ENCODE measurements at places on chromosomes 4 and X. TPM values are rescaled to one million over a fixed set of nuclear protein-coding genes. Genes with fewer than 3 reads are reported as not detected.
A peak's percentile ranks its signal among the peaks of the same experiment; 100 is the strongest.

- H3K27me3 ChIP-seq: no peaks in the 10 kb centered on the region
- H3K36me3 ChIP-seq: no peaks in the 10 kb centered on the region
- no peak for DNase-seq
- H3K4me3 ChIP-seq: no peak overlapping the region
- no peak overlapping the region for H3K27ac ChIP-seq
- H3K4me1 ChIP-seq: no peaks in the 10 kb centered on the region
These were observed 37.9 kb upstream of the PAPSS1 start for GRCh38 chr4:107757864-107758476.

- no peaks in the 10 kb centered on the region for H3K36me3 ChIP-seq
- H3K4me3 ChIP-seq: no peak overlapping the region
- H3K27me3 ChIP-seq: no peaks in the 10 kb centered on the region
- no peak for DNase-seq
These were observed 16.1 kb upstream of the HPF1 start for GRCh38 chr4:169773889-169774288.

GRCh38 chr4:150209140-150209829 lies 131.0 kb downstream of the DCLK2 start:
- H3K4me1 ChIP-seq: no peaks in the 10 kb centered on the region
- H3K4me3 ChIP-seq: no peak overlapping the region
- H3K36me3 ChIP-seq: no peaks in the 10 kb centered on the region
- DNase-seq: no peak
- H3K27ac ChIP-seq: no peak overlapping the region

The CABS1 gene
- total RNA-seq: not detected

DNA sequence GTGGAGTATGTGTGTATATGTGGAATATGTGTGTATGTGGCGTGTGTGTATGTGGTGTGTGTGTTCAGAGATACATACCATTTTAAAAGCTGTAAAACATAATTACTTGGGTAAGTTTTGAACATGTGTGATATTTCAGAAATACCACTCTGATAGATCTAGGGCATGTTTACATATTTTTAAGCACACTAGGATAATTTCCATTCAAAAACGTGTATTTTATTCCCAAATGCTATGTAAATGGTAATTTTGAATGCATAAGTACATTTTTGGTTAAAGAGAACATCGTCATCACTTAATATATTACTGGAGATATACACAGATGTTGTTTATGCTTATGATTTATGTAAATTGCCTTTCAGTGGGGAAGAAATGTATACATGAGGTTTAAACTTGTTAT lies 34.7 kb upstream of the SHISA3 start:
- no peak for DNase-seq
- no peaks in the 10 kb centered on the region for H3K27me3 ChIP-seq
- H3K36me3 ChIP-seq: no peaks in the 10 kb centered on the region
- H3K27ac ChIP-seq: no peak overlapping the region
- no peaks in the 10 kb centered on the region for H3K4me1 ChIP-seq
- no peak overlapping the region for H3K4me3 ChIP-seq

GRCh38 chr4:152316969-152317368 lies 218.9 kb downstream of the FBXW7 start:
- H3K27ac ChIP-seq: no peak overlapping the region
- H3K36me3 ChIP-seq: peaks cover 1% of the 10 kb centered on the region
- DNase-seq: no peak
- H3K4me3 ChIP-seq: no peak overlapping the region

The TMSB15C gene
- total RNA-seq: 4.7 TPM

DNA sequence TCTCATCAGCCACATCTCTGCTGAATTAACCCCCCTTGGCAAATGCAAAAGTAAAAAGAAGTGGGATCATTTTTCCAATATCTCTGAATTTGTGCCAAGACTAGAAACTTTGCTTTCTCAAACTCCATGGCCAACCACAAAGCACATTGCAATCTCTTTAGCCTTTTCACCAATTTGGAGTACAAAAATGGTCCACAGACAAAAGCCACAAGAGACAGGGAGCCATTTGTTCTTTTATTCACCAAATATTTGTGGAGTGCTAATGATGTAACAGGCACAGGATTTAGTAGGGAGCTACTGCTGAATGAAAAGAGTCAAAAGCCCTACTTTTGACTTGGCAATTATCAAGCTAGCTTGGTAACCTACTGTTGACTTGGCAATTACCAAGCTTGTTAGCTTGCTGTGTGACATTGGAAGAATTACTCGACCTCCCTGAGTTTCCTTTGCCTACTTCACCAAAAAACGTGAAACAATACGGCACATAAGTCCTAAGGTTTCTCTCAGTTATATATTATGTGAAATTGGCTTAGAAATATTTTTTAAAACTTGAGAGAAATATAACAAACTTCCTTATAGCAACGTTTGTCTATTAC lies 97.1 kb upstream of the KLF3 start:
- H3K36me3 ChIP-seq: no peaks in the 10 kb centered on the region
- H3K4me1 ChIP-seq: peaks cover 28% of the 10 kb centered on the region
- DNase-seq: no peak
- H3K27me3 ChIP-seq: no peaks in the 10 kb centered on the region

The NLGN4X gene
- 2.5 TPM for total RNA-seq

DNA sequence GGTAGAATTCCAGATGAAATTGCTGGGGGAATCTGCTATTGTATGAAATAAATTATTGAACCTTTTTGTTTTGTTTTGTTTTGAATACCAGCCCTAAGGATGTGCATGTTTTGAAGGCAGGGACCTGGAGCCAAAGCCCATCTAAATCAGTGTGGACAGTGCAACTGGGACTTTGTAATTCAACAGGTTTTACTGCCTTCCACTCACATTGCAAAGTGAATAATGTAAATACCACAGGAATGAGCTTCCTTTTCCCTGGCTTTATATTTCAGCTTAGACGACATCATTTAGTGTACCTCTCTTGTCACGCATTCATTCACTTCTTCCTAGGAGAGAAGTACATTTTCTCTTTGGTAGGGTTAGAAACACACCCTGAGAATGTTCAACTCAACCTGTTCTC lies 795.0 kb downstream of the CENPC start:
- no peak overlapping the region for H3K27ac ChIP-seq
- no peaks in the 10 kb centered on the region for H3K36me3 ChIP-seq
- H3K4me3 ChIP-seq: no peak overlapping the region

GRCh38 chr4:147969573-147970385 lies 237.9 kb downstream of the ARHGAP10 start:
- H3K4me3 ChIP-seq: no peak overlapping the region
- H3K27ac ChIP-seq: peak overlapping the region; percentile 30
- peaks cover 9% of the 10 kb centered on the region for H3K4me1 ChIP-seq
- no peaks in the 10 kb centered on the region for H3K36me3 ChIP-seq

DNA sequence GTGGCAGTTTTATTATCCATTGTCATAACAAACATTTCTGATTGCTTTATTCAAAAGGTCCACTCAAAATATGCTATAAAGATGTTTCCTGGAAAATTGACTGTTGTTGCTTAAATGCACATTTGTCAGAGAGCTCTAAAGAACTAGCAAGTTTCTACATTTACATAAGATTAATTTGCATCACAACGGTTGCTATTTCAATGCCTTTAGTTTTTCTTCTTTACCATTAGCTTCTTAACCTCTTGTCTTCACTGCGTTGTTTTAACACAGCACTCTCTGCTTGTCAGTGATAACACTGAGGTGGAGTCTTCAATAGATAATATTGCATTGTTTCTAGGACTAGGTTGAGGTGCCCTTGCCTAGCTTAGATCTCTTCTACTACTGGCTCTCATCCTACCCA lies 76.7 kb upstream of the GALNT7 start:
- H3K27ac ChIP-seq: no peak overlapping the region
- no peaks in the 10 kb centered on the region for H3K4me1 ChIP-seq
- no peak for DNase-seq
- H3K4me3 ChIP-seq: no peak overlapping the region
- H3K36me3 ChIP-seq: no peaks in the 10 kb centered on the region
- H3K27me3 ChIP-seq: no peaks in the 10 kb centered on the region

GRCh38 chrX:153321381-153322124 lies at the start of gene PNMA6F:
Gene PNMA6F, minus strand, starts transcription at chrX:153321767. Its CDS starts 1,093 bp downstream, at chrX:153320674.
- no peak for DNase-seq
- no peak within 1 kb of the TSS for H3K27ac ChIP-seq
- H3K36me3 ChIP-seq: no peaks in the 10 kb centered on the region

The RNF128 gene
- 5.6 TPM for total RNA-seq

The SGCB gene
- total RNA-seq: 26.5 TPM

The PNMA5 gene
- not detected for total RNA-seq

Measured in vagina (tissue), 2 donors.